ENCODE measurements at places on chromosomes 2 and 18.

DNA sequence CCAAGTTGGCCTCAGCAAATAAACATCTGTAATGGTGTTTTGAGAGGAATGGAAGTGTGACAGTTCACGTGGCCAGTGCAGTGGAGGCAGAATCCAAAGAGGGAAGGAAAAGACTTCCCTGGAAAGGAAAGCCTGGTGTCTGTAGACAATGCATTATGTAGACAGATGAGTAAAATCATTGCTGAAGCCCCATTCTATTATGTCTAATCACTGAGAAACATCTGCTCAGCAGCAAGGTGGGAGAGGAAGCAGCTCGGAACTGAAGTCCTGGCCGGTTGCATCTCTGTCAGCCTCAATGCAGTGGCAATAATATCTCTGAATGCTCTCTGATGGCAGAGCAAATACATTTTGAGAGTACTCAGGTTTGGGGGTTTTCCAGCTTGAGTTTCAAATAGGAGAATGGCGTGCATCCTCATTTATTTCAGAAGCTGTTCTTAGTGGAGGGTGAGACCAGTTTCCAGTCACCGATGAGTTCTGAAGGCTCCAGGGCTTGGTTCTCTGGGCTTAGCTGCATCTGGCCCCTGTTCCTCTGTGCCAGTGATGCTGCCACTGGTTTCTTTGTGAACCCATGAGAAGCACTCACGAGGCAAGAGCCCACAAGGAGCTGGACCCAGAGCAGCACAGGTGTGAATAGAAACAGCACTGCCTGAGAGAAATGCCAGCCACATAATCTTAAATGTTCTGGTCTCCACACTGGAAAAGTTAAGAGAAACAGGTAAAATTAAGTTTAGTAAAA, 63.3 kb downstream of the RPIA start:
- DNase-seq = no peak

DNA sequence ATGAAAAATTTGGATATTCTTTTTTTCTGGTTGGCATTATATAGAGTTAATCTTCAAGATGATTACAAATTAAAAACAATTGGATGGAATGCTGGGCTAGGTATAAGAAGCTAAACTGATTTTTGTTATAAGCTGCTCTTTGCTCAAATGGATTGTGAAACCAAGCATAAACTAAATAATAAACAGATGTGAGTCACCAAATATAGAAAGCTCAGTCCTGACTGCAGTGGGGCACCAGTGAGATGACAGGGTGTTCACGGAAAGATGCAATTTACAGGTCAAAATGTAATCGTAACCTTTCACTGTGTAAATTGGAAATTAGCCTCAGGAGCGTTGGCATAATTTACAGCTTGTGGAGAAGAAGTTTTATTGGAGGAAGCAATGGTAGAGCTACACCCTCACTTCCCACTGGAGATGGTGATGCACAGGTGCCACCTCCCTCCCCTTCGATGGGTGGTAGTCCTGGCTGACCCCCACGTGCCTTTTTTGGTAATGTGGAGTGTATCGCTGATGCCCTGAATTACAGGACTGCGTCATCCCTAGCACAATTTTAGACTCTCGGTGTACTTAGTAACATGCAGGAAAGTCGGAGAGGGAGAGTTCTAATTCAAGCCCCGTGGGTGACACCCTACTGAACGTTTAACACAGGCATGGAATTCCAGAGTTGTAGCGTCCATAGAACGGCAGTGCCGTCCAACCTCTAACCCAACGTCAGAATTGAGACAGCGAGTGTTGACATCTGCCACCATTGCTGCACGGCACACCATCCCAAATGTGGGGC, 73.9 kb upstream of the NFATC1 start:
- no peak for DNase-seq

GRCh38 chr2:177708660-177709444, 316.3 kb downstream of the AGPS start:
- no peak for DNase-seq

- no peak for DNase-seq
These were observed 36.7 kb downstream of the VIT start for GRCh38 chr2:36733215-36733614.

DNA sequence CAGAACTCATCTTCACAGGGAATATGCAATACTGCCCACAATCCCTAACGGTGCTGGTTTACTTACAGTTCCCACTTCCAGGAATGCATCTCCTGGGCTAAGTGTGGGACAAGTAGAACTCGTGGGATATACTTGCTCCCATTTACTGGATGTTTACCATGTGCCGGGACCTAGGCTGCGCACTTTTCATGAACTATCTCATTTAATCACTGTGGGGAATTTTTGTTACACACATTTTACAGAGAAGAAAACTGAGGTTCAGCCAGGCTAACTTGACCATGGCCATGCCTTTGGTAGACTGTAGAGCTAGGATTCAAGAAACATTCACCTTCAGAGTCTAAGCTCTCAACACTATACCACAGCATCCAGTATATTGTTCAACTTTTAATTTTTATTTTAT, 24.4 kb upstream of the MBOAT2 start:
- no peak for DNase-seq
